Stimulated activated CD4-positive, alpha-beta T cell treated with anti-CD3 and anti-CD28 coated beads, TNF-alpha, amount 100 ng/mL, for 48 hours (primary cell): ENCODE measurements at places on chromosomes 13 and 19.

DNA sequence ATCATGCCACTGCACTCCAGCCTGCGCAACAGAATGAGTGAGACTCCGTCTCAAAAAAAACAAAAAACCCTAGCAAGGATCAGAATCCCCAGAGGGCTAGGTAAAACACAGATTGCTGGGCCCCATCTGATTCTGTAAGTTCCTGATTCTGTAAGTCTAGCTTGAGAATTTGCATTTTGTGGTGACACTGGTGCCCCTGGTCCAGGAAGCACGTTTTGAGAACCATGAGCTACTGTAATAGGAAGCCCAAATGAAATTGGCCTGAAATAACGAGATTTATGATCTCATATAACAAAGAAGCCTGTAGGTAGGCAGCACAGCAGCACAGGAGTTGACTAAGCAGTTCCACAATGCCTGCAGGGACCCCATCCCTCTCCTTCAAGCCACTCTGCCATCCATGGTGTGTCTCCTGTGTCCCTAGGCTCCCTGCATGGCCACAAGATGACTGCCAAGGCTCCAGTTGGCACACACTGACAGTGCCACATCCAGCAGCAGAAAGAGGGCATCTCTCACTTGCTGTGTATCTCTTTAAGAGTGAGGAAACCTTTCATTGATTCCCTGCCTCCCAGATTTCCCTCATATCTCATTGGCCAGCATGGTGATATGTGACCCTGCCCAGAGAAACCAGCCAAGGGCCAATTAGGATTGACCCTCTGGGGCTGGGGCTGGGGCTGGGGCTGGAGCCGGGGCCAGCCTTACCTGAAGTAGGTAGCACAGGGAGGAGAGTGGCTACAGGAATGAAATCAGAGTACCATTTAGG is 21.7 kb downstream of the SIPA1L3 start:
- DNase-seq: no peak

GRCh38 chr13:36536546-36536945 is 104.3 kb downstream of the CCNA1 start:
- DNase-seq: no peak

DNA sequence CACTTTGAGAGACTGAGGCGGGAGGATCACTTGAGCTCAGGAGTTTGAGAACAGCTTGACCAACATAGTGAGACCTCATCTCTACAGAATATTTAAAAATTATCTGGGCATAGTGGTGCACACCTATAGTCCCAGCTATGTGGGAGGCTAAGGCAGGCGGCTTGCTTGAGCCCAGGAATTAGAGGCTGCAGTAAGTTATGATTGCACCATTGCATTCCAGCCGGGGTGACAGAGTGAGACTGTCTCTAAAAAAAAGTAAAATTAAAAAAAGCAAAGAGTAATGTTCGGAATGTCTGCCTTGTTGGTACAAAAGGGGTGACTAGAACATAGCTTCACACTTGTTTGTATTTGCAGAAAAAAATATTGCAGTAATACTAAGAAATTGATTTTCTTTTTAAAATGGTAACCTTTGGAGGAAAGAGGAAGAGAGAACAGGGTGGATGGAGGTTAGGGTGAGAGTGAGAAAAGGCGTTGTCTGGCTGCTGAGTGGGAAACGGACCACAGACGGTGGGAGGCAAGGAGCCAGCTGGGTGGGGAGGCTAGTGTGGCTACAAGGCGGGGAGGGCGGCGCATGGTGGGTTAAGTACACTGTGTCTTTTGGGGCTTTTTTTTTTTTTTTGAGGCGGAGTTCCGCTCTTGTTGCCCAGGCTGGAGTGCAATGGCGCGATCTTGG is 10.2 kb downstream of the PPP1R14A start:
- no peak for DNase-seq

GRCh38 chr13:38662362-38662761 is 24.5 kb upstream of the FREM2 start:
- DNase-seq: no peak

DNA sequence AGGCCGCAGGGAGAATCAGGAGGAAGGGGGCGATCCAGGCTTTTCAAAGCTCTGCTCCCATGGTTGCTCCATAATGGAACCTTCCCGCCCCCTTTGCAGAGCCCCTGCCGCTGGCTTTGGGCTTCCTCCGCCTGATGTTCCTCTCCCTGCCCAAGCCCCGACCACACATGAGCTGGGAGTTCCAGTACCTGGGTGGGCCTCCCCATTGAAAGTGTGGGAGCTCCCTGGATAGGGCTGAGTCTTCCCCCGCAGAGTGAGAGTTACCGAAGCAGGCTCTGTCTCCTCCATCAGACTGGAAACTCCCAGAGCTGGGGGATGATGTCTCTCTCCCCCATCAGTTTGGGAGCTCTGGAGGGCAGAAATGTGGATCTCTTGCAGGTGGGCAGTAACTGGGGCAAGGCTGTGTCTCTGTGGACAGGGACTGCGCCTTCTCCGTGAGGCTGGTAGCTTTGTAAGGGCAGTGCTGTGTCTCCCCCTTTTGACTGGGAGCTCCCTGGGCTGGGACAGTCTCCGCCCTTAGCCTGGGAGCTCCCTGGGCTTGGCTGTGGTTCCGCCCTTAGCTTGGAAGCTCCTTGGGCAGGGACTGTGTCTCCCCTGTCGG is 722 bp downstream of the DCAF15 start:
- no peak for DNase-seq

- DNase-seq: no peak
These were observed 47.5 kb upstream of the ZNF43 start for GRCh38 chr19:21883516-21883915.

DNA sequence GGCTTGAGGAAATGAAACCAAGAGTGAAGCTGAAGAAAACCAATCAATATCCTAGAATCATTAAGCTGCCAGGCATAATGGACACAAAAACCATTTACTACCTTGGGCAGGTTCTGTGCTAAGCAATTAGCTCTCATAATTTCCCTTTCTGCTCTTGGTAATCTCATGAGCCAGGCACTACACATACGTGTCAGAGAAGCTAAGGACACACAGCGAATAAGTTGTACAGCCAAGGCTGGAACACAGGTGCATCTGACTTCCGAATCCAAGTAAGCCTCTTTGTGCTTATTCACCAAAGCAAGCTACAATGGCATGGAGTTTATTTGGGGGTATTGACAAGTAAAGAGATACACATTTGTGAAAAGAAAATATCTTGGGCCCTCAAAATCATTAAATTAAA is 1343.9 kb upstream of the MIR17HG start:
- no peak for DNase-seq
